Activated naive CD4-positive, alpha-beta T cell (primary cell): ENCODE measurements at places on chromosomes 1 and 21.

- no peak for DNase-seq
Observed at GRCh38 chr1:4978660-4979390, 324.4 kb downstream of the AJAP1 start.

DNA sequence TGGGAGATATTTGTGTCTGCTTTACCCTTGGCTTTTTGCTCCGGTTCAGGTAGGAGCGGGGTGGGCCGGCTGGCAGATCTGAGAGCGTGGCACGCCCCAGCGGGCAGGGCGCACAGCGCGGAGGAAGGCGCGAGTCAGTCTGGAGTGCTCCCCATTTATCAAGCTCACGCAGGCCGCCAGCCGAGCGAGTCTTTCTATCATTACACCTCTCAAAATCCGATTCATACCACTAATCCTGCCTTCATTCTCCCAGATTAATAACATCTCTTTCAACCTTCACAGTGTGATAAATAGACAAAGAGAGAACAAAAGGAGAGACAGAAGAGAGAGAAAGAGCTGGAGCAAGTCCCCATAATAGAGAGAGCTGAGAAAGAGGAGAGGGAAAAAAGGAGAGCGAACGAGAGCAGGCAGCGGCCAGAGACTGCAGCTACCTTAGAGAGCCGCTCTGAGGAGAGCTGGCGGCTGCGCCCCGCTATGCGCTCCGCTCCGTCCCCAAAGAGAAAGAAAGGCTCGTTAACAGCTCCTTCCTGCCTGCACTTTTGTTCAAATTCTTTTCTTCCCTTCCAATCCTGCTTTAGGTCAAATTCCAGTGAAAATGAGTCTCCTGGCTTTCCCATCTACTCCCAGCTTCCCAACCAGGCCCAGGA is 48.0 kb downstream of the DMAP1 start:
- DNase-seq = no peak

DNA sequence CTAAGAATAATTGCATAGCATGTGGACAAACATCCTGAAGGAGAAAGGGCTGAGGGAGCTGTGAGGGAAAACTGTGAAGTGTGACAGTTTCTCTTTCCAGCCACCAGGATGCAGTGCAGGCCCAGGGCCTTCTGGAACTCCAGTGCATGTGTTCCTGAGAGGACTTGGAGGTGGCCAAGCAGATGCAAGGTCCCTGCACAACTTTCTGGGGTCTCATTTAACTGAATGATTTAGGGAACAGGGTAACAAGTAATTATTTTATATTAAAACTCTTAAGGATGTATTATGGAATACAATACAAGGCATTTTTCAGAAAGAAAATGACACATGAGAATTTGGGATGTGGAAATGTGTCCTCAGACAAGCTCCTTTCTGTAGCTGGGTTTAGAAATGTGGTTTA is 61.2 kb upstream of the MCOLN3 start:
- DNase-seq = peak; percentile 2

DNA sequence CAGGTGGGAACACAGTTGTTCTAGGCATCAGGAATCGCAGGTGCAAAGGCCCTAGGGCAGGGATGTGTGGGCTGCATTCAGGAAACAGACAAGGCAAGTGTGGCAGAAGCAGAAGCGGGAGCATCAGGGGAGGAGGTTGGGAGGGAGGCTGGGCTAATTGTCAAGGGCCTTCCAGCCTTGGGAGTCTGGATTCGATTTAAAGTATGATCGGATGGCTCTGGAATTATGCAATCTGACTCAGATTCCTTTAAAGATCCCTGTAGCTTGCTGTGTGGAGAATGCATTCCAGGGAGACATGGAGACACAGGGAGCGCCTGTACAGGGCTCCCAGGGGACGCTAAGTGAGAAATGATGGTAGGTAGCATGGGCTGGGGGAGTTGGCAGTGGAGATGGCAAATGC is 86.5 kb downstream of the LACTBL1 start:
- no peak for DNase-seq

DNA sequence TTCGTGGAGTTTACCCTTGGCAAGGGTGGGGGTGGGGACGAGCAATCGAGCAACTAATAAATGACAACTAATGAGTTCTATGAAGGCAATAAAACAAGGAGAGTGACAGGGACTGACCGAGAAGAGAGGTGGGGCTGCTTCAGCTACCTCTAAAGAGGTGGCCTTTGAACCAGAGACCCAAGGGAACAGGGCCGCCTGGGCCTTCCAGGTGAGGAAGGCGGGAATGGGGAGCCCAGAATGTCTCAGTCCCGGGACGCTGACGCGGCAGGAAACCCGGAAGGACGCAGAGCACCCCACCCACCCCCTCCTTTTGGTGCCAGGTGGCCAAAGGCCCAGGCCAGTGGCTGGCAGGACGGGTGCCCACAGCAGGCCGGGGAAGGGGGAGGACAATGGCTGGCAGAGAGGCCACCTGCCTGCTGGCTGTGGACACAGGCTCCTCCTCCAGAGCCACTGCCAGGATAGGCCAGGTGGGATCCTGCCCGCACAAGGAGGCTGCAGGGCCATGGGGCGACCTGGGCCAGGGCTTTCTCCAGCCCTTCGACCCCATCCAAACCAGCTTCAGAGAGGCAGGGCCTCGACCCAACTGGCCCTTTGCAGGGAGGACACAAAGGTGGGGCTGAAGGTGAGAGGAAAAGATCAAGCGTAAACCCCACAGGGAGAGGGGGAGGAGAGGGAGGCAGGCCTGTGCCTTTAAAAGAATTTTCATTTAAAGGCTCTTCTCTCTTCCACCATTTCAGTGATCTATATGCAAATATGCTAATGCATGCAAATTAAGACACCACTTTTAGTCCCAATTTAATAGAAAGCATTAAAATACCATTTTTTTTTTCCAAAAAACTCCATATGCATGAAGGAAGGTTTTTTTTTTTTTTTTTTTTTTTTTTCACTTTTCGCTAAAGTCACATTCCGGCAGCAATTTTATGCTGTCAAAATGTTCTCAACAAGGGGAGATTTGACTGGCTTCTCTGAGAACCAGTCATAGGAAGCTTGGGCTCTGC is 58.1 kb downstream of the CASZ1 start:
- no peak for DNase-seq
